ENCODE measurements at places on chromosomes 5 and 9. TPM values are rescaled to one million over a fixed set of nuclear protein-coding genes. Genes with fewer than 3 reads are reported as not detected.

Gene BTNL8
- not detected for polyA plus RNA-seq

DNA sequence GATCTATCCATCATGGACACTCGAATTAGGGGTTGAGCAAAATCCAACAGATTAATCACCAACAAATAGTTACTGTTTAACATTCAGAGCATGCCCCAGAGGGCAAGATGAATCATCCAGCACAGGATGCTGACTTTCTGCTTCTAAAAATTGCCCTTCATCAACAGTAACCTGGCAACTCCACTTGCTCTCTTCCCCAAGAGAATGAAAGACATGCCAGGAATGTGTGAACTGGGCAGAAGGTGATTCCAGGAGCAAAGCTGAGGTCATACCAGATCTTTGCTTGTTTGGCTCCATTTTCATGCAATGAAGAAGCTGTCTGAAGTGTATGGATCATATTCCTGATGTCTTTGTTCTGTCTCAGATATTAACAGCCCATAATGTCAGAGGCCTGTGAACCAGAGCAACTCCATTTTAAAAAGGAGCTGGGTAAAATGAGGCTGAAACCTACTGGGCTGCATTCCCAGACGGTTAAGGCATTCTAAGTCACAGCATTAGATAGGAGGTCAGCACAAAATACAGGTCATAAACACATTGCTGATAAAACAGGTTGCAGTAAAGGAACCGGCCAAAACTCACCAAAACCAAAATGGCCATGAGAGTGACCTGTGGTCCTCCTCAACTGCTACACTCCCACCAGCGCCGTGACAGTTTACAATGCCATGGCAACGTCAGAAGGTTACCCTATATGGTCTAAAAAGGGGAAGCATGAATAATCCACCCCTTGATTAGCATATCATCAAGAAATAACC is 2.5 kb upstream of the ZNF367 start:
- DNase-seq = no peak

DNA sequence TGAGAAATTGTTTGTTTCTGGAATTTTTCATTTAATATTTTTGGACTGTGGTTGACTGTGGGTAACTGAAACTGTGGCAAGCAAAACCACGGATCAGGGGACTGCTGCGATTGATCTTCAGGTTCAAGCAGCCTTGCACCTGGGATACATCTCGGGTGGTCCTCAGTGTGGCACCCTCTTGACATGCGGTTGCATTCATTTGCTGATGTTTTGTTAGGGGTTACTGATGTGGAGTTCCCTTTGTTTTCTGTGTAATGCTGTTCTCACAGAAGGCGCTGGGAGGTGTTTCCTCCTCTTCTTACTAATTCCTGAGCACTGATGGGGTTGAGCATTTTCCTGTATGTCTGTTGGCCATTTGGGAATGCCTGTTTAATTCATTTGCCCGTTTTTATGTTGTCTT is 60.4 kb downstream of the EHMT1 start:
- no peak for DNase-seq

- no peak for DNase-seq
Observed at GRCh38 chr9:131503626-131504465, 1.1 kb downstream of the POMT1 start.

DNA sequence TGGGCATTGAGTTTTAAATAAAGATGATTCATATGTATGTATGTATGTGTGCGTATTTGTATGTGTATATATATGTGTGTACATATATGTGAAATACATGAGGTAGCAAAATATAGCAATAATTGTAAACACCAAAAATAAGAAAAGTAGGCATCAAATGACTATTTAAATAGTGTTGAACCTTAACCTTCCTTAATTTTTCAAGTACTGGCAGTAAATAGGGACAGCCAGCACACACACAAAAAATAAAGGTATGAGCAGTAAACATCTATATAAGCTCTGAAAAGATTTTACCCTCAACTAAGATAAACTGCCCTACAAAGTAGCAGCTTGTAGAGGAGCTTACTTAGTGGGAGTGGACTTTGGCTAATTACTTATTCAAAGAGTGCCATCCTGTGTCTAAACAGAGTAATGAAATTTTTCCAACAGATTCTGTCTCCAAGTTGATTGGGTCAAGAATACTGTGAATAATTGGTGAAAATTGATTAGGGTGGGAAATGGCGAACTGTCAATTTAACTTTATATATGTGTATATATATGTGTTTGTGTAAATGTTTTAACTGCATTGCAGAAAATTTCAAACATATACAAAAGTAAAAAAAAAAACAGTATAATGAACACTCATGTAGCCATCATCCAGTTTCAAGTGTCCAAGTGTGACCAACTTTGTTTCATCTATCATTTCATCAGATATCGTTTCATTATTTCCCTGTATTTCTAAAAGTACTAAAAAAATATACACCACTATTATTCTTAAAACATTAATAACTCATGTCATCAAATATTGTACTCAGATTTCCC is 2.0 kb upstream of the ADAMTS6 start:
- DNase-seq = peak; percentile 60
